ENCODE measurements at places on chromosomes 3 and 15.
A peak's percentile ranks its signal among the peaks of the same experiment; 100 is the strongest.

GRCh38 chr15:72252663-72253299 lies 19.6 kb downstream of the PARP6 start:
- H3K36me3 ChIP-seq, result peaks cover 59% of the 10 kb centered on the region
- no peak for DNase-seq
- peaks cover 3% of the 10 kb centered on the region for H3K4me1 ChIP-seq
- no peaks in the 10 kb centered on the region for H3K27me3 ChIP-seq

DNA sequence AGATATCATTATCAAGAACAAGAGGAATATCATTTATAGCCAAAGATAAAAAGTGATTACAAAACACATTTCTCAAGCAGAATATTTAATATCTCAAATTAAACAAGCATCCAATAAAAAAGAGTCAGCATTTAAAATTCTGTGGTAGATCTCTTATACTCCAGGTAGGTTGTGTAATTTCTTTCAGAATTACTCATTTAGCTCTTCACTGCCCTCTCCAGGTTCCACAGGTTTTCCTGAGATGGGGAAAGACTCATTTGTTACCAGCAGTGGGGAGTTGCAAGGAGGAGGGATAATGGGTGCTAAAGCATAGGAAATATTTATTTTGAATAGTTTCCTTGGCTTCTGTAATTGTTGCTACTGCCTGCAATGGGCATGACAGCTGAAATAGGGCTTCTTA lies 83.1 kb upstream of the RASGRP1 start:
- H3K27me3 ChIP-seq, result no peaks in the 10 kb centered on the region
- no peak overlapping the region for H3K4me3 ChIP-seq
- peaks cover 77% of the 10 kb centered on the region for H3K4me1 ChIP-seq
- peak overlapping the region; percentile 30 for H3K27ac ChIP-seq
- H3K36me3 ChIP-seq, result peaks cover 4% of the 10 kb centered on the region
- no peak for DNase-seq

GRCh38 chr3:136772709-136773108 lies 20.5 kb upstream of the STAG1 start:
- H3K36me3 ChIP-seq, result no peaks in the 10 kb centered on the region
- no peaks in the 10 kb centered on the region for H3K4me1 ChIP-seq
- no peak overlapping the region for H3K4me3 ChIP-seq

DNA sequence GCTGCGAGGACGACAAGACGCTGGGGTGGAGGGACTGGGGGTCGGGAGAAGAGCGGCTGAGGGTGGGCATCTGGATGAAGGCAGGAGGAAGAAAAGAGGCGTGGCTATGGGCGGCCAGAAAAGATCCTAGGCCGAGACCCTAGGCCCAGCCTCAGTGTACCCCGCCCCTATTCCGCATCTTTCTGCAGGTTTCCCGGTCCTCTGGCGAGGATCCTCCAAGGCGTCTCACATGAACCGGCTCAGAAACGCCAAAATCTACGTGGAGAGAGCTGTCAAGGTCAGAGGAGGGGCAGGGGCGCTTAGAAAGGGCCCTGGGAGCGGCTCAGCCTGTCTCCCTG lies 340 bp downstream of the TTLL3 start:
- peak overlapping the region; percentile 16 for H3K4me3 ChIP-seq
- H3K4me1 ChIP-seq, result peaks cover 35% of the 10 kb centered on the region
- no peak for DNase-seq
- H3K27me3 ChIP-seq, result no peaks in the 10 kb centered on the region

GRCh38 chr3:197541756-197542539 lies 13.8 kb downstream of the BDH1 start:
- H3K4me3 ChIP-seq, result no peak overlapping the region
- no peak for DNase-seq
- H3K4me1 ChIP-seq, result peaks cover 2% of the 10 kb centered on the region
- peaks cover 46% of the 10 kb centered on the region for H3K36me3 ChIP-seq

- peaks cover 18% of the 10 kb centered on the region for H3K27me3 ChIP-seq
- no peak for DNase-seq
- H3K36me3 ChIP-seq, result no peaks in the 10 kb centered on the region
- H3K4me1 ChIP-seq, result no peaks in the 10 kb centered on the region
- no peak overlapping the region for H3K27ac ChIP-seq
These were observed 107.0 kb upstream of the RORA start for GRCh38 chr15:61336026-61336638.

DNA sequence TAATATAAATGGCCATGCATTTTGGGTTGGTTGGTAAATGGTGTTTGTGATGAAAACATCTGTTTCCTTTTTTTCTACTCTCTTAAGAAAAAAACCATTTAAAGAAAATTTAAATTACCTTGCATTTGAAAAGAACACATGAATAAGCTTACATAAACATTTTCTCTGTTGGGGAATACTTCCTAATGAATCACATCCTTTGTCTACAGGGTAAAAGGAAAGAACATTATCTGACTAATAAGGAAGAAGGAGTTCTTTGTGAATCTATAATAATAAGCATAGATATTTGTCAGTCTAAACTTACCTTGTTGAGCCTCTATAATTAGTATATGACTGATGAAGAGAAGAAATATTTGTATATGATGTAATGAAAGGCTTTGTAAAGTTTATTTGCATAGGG lies 254.1 kb upstream of the ZNF717 start:
- H3K36me3 ChIP-seq, result no peaks in the 10 kb centered on the region
- no peaks in the 10 kb centered on the region for H3K4me1 ChIP-seq
- H3K4me3 ChIP-seq, result no peak overlapping the region
- DNase-seq, result no peak
- H3K27ac ChIP-seq, result no peak overlapping the region

DNA sequence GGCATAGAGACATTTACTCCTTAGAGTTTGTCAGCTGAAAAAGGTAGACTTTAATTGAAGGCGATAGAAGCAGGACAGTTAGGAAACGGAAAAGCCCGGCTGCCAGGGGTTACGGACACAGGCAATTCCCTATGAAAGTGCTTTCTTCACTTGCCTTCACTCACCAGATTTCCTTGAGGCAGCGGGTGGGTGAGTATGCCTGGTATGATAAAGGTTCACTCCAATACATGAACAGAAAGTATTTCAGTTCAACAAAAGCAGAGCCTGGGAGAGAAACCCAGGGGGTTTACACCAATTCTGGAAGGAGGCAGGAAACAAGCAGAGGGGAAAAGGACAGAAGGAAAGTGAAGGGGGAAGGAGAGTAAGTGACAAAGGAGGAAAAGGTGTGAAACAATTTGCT lies 53.9 kb downstream of the QTRT2 start:
- no peaks in the 10 kb centered on the region for H3K36me3 ChIP-seq
- DNase-seq, result no peak
- peaks cover 12% of the 10 kb centered on the region for H3K27me3 ChIP-seq
- no peak overlapping the region for H3K27ac ChIP-seq
- H3K4me1 ChIP-seq, result no peaks in the 10 kb centered on the region
- H3K4me3 ChIP-seq, result no peak overlapping the region

DNA sequence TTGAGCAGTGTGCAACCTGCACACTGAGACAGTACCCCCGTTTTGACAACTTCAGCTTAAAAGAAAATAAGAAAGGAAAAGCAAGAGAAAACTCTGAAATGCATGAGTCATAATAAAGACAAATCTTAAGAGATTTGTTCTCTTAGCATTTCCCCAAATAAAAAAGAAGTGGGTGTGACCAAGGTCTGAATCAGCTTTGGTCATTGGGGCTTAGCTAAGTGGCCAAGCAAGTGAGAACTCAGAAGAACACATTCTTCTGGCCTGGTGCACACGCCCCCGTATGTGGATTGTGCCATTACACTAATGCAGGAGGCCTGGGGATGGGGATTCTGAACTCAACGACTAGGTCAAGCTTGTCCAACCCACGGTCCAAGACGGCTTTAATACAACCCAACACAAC lies 56.9 kb upstream of the PDZRN3 start:
- no peak overlapping the region for H3K4me3 ChIP-seq
- H3K4me1 ChIP-seq, result no peaks in the 10 kb centered on the region
- DNase-seq, result no peak
- no peaks in the 10 kb centered on the region for H3K27me3 ChIP-seq
- H3K27ac ChIP-seq, result no peak overlapping the region

GRCh38 chr15:49436751-49437150 lies 13.7 kb downstream of the FGF7 start:
- H3K4me3 ChIP-seq, result no peak overlapping the region
- no peaks in the 10 kb centered on the region for H3K27me3 ChIP-seq
- no peaks in the 10 kb centered on the region for H3K4me1 ChIP-seq
- no peak for DNase-seq
- H3K27ac ChIP-seq, result no peak overlapping the region

GRCh38 chr15:100405179-100405578 lies 63.4 kb upstream of the ADAMTS17 start:
- DNase-seq, result no peak
- H3K36me3 ChIP-seq, result no peaks in the 10 kb centered on the region
- no peak overlapping the region for H3K27ac ChIP-seq
- H3K4me3 ChIP-seq, result no peak overlapping the region
- no peaks in the 10 kb centered on the region for H3K27me3 ChIP-seq
- no peaks in the 10 kb centered on the region for H3K4me1 ChIP-seq

DNA sequence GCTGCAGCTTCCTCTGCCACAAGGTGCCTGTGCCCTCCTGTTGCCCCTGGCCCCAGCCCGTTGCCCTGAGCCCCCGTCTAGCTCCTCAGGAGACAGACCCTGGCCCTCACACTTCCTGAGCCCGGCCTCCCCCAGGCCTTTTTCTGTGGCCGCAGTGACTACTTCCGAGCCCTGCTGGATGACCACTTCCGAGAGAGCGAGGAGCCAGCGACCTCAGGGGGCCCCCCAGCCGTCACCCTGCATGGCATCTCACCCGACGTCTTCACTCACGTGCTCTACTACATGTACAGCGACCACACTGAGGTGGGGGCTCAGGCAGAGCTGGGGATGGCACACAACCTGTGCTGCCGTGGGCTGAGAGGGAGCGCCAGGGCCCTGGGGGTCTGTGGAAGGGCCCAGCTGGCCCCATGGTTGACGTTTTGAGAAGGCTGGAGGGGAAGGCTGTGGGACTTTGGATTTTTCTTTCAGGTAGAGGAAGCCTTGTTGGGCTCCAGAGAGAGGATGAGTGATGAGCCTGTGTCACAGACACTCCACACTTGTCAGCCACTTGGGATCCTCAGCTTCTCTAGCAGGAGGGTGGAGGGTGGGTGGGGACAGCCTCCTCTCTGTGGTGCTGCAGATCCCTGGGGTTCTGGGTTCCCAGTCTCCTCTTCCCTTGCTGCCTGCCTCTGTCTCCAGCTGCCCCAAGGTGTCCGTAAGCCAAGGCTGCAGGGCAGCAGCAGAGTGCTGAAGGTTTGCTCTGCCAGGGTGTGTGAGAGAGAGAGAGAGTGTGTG lies 5.0 kb downstream of the ABTB1 start:
- H3K27ac ChIP-seq, result no peak overlapping the region
- H3K27me3 ChIP-seq, result no peaks in the 10 kb centered on the region
- H3K4me1 ChIP-seq, result peaks cover 19% of the 10 kb centered on the region
- no peak for DNase-seq
- H3K36me3 ChIP-seq, result no peaks in the 10 kb centered on the region

DNA sequence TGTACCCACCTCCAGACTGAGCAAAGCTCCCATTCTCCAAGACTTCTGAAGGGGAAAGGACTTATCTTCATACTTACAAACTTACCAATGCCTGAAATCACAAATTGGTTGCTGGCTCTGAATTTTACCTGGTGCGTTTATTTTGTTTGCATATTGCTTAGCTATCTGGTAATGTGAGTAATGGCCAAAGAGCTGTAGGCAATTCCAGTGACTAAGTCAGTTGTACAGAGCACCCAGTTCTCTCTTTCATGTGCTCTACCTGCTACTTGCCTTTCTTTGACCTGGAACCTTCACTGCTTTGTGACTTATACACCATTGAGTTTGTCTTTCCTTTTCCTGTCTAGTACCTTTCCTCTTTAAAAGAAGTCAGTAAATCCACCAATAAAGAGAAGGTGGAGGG lies 755.9 kb upstream of the LMCD1 start:
- H3K27me3 ChIP-seq, result no peaks in the 10 kb centered on the region
- no peaks in the 10 kb centered on the region for H3K4me1 ChIP-seq
- DNase-seq, result no peak
- H3K36me3 ChIP-seq, result no peaks in the 10 kb centered on the region

GRCh38 chr3:104548401-104548800 lies 818.3 kb upstream of the ALCAM start:
- DNase-seq, result no peak
- peaks cover 3% of the 10 kb centered on the region for H3K27me3 ChIP-seq
- H3K36me3 ChIP-seq, result no peaks in the 10 kb centered on the region
- H3K4me3 ChIP-seq, result no peak overlapping the region
- H3K27ac ChIP-seq, result no peak overlapping the region
- no peaks in the 10 kb centered on the region for H3K4me1 ChIP-seq

DNA sequence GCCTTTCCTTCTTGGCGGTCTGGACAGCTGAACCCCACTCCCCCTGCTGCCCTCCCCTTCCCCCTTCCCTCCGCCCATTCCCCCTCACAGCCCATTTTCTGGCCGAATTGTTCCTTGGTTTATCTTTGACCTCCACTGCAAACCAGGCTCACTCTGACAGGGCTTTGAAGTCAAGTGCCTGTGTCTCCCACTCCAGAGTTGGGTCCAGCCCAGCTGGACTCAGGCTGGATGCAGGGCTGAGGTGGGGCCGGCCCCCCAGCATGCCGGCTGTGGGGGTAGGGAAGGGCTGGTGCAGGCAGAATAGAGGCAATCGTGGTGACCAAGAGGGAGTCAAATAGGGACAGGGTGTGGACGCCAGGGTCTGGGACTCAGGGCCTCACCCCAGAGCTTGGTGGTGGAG lies 57.0 kb upstream of the MRPS22 start:
- DNase-seq, result no peak
- H3K36me3 ChIP-seq, result no peaks in the 10 kb centered on the region
- no peak overlapping the region for H3K4me3 ChIP-seq
- no peak overlapping the region for H3K27ac ChIP-seq

GRCh38 chr3:147418808-147419701 lies 9.9 kb downstream of the ZIC1 start:
- peaks cover 85% of the 10 kb centered on the region for H3K27me3 ChIP-seq
- H3K27ac ChIP-seq, result no peak overlapping the region
- peaks cover 11% of the 10 kb centered on the region for H3K36me3 ChIP-seq
- H3K4me3 ChIP-seq, result no peak overlapping the region
- DNase-seq, result no peak
- peaks cover 2% of the 10 kb centered on the region for H3K4me1 ChIP-seq

All from activated naive CD8-positive, alpha-beta T cell treated with anti-CD3 and anti-CD28 coated beads, Interleukin-2, amount 50 U/mL, for 24 hours (primary cell).